ENCODE measurements at places on chromosomes 3 and 15. TPM values are rescaled to one million over a fixed set of nuclear protein-coding genes. Genes with fewer than 3 reads are reported as not detected.

DNA sequence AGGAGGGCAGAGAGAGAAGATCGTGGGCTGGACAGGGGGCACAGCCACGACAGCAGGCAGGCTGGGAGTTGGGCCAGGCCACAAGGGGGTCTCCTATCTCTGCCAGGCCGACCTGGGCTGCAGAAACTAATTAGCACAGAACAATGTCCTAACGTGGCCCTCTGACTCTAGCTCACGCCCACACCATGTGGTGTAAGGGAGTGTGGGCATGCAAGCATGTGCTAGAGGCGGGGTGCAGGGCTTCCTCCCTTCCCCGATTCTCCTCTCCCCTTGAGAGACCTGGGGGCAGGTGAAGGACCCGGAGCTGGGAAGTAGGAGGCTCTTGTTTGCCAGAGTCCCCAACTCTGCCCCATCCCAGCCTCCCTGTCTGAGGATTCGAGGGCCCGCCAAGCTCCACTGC, 65.5 kb downstream of the LINGO1 start:
- no peak for DNase-seq

DNA sequence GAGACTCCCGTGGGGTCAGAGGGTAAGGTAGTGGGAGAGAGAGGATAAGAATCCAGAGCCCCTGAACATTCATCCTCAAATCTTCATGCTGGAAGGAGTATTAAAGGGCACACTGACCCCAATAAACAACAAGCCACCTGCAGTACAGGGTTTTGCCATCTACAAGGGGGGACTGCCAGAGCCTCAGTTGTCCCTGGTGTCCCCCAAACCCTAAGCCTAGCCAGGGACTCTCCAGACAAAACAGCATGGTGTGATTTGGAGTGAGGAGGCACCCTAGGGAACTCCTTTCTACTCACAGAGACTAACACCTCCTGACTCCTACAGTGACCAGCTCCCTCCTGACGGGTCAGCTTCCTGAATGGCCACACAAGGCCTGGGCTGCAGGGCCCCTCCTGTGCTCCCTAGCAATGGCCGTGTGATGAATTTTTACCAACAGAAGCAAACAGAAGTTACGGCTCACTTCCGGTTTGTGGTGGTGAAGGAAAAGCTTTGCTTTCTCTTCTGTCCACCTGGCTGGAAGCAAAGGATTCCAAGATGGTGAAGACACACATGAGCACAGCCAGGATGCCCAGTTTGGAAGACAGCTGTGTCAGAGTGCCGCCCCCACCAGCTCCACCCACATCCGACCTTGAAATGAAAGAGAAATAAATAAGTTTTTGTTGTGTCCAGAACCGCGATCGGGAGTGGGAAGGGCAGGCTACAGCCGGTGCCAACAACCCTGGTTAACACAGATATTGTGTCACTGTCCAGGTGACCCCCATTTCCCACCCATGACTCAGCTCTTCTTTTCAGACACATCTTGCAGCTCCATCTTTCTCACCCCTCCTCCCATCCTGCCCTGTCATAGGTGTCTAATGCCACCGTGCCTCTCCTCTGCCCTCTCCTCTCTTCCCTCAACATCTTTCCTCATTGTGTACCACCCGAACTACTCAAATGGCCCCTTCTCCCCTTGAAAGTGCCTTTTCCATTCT, 69.6 kb upstream of the ATP13A3 start:
- no peak for DNase-seq

GRCh38 chr3:108610651-108611050, 21.1 kb downstream of the DZIP3 start:
- no peak for DNase-seq

DNA sequence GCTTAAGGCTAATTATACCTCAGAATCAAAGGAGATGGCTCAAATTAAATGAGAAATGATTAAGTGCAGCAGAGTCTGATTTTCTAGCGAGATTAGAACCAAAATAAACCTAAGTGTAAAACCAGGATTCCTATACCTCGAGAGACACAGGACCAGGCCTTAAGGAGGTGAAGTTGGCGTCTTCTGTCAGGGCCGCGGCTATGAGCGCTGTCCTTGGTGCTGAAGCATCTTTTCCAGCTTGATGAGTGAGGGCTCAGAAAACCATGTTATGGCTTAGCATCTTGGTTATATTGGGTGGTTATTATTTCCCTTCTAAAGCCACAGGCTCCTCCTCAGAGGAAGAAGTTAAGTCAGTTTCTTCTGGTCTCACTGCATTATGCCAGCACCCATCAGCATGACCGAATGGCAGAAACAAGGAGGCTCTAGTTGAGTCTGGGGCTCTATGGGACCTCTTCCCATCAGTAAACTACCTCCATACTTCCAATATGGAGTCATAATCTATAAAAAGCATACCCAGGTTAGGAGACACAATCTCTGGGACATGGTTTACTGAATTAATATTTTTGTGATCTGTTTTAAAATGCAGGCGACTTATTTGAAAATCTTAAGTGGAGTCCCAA, 120.1 kb upstream of the NMNAT3 start:
- no peak for DNase-seq

DNA sequence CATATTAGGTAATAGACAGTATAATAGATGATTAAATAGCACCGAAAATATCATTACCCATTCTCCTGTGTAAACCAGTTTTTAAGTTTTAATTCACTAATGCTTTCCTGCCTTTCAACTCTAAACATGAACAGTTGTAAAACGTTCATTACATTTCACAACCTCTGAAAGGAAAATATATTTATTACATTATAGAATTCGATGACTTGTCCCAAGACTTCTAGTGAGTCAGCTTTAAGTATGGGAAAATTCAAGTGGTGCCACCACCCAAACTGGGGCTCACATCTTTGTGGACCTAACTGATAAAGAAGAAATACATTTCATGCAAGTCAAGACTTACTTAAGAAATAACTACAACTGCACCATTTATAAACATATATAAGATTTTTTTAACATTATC, 2.0 kb downstream of the TRIM59 start:
- no peak for DNase-seq

- DNase-seq = no peak
Observed at GRCh38 chr3:193418576-193419373, 40.2 kb upstream of the ATP13A5 start.

- DNase-seq = no peak
Observed at GRCh38 chr3:64928683-64929082, 240.9 kb upstream of the ADAMTS9 start.

GRCh38 chr3:4507024-4507596, 14.0 kb downstream of the ITPR1 start:
- no peak for DNase-seq

DNA sequence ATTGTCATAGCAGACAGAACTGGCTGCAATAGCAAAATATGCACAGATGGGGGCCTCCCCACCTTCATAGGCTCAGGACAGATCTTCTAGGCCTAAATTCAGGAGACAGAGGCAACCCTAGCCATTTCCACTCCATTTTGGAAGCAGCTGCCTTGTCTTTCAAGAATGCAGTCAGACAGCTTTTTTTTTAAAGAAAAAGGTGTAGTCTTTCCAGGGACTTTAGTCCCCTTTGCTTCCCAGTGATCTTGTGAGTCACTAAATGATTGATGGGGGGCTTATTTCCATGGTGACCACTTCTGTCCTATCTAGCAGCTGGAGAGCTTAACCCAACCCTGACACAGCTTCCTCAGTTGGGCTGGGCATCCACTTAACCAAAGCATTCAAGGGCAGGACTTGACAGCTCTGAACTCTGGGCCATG, 165.9 kb downstream of the TPRG1 start:
- no peak for DNase-seq

GRCh38 chr3:174531262-174531982, 327.7 kb upstream of the NAALADL2 start:
- DNase-seq = no peak

- DNase-seq = no peak
Observed at GRCh38 chr15:101536166-101536874, 46.8 kb upstream of the PCSK6 start.

GRCh38 chr3:9316881-9317361, 45.9 kb upstream of the THUMPD3 start:
- DNase-seq = peak; percentile 16

- no peak for DNase-seq
Observed at GRCh38 chr3:37907906-37908305, 46.2 kb downstream of the CTDSPL start.

GRCh38 chr3:140922634-140923033, 19.0 kb upstream of the SLC25A36 start:
- DNase-seq = no peak

DNA sequence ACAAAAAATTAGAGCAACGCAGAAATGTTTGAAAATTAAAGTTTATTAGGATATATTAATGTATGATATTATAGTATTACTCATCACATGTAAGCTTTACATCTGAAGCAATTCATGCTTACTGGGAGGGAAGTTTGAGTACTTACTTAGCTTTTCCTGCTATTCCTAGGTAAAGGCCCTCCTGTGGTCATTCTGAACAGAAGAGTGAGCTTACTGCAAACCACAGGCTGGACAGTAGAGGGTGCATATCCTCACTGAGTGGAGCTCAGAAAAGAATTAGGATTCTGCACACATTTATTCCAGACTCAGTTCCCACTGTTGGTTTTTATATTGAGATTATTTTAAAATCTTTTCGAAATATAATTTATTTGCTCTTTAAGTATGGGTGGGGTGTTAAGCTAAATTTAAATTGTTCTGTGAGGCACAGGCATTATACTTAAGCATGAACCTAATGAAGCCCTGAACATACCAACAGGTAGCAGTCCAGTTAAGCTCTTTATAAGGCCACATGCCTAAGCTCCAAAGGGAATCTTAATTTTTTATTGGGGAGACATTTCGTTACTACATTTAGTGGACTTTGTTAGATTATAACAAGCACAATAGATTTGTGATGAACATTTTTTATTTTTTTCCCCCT, 10.2 kb downstream of the MRPS22 start:
- DNase-seq = no peak

- DNase-seq = no peak
Observed at GRCh38 chr3:176787506-176787905, 409.8 kb downstream of the TBL1XR1 start.

- peak; percentile 78 for DNase-seq
Observed at GRCh38 chr3:126481808-126482502, 6.3 kb upstream of the ZXDC start.

Gene WDR53
- total RNA-seq = 8.6 TPM

Gene SH2D7
- total RNA-seq = 2.4 TPM

Gene MKRN3
- 3.9 TPM for total RNA-seq

Gene ABHD14A
- 8.6 TPM for total RNA-seq

Gene CCDC33
- total RNA-seq = 0.46 TPM

Gene CNTN6
- total RNA-seq = not detected

Gene RPS27L
- 173 TPM for total RNA-seq

Gene SH3GL3
- not detected for total RNA-seq
